Activated CD4-positive, CD25-positive, alpha-beta regulatory T cell treated with anti-CD3 and anti-CD28 coated beads, Interleukin-2, amount 50 U/mL, for 16 hours (primary cell): ENCODE measurements at places on chromosomes 11 and 22.

DNA sequence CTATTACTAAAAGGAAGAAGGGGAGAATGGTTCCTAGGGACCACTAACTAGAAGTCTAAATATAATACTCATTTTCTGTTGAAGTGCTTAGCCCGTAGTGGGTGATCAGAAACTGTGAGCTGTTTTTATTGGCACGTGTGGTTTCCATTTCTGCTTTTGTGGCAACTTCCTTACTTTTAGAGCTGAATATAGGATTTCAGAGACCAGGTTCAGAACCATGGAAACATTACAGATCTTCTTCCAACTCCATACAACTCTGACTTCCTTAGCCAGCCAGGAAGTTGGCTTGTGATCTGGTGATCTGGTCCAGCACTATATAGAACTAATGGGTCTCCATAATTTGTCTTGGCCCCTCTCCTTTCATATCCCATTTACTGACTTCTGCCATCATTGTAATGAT lies 2.6 kb upstream of the ME3 start:
- DNase-seq = no peak

GRCh38 chr11:74504100-74504691 lies 10.7 kb upstream of the LIPT2 start:
- DNase-seq = no peak

DNA sequence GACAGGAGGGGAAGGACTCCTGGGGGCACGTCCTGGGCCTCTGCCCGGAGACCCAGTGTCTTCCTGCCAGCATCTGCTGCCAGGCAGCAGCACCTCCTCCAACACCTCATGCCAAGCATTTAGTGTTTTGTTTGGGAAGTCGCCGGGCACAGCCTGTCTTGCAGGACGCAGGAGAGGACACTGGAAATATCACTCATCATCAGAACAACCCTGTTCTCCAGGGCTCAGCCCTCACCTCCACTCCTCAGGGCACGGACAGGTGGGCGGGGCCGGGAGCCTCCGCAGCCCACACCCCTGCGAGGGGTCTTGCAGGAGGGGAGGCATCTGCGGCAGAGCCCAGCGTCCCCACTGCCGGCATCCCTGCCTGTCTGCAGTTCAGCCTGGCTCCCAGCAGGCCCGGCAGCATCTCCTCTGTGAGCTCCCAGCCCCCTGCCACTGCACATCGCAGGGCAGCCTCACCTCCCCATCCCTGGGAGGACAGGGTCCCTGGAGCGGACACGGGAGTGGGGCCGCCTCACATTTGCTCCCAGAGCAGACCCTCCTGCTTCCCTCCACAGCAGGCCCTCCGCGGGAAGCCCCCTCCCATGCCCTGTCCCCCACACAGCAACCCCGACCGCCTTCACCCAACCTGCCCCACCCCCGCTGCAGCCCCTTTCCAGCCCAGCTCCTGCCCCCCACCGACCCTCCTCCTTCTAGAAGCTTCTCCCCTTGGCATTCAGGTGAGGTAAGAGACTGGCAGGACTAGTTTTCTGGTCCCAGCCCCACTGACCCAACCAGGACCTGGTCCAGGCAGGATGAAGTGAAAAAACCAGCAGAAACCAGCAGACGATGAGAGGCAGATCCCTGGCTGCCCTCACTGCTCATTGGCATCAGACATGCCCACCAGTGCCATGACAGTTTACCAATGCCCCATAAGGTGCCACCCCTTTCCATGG lies 72.7 kb downstream of the BRD1 start:
- DNase-seq = no peak

- DNase-seq = no peak
These were observed 13.7 kb upstream of the TOP3B start for GRCh38 chr22:21996175-21996720.

DNA sequence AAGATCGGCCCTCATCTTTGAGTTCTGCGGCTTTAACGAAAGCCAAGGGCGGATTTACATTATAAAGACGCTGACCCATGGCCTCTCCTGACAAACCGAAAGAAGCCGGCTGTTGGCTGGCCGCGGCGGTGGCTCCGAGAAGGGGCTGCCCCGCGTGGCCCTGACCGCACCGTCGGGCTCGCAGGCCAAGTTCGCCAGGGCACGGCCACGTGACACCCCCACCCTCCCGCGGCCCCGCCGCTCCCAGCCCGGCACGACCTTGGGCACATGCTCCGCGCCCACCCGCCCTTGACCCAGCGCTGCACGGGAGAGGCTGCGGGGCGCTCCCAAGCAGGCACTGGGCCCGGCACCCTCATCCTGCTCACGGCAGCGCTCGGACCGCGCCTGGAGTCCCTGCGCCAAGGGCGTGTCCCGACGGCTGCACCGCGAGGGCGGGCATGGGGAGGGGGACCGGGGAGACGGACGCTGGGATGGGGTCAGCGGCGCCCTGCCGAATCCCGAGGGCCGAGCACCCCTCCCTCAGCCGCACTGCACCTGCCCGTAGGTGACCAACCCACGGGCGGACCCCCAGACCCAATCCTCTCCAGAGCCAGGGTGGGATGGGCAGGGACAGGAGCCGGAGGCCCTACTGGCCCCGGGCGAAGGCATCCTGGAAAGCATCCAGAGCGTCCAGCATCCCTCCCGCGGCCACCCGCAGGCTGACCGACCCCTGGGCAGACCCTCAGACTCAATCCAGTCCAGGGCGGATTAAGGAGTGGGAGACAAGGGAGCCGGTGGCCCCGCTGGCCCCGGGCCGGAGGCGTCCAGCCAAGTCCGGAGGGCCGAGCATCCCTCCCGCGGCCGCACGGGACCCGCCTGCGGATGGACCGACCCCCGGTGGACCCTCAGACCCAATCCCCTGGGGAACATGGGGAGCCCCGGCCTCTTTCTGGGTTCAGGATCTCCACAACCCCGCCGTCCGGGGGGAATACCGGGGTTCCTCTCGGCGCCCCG lies 759 bp downstream of the CPT1A start:
- no peak for DNase-seq

GRCh38 chr11:16603890-16604793 lies 134.3 kb upstream of the C11orf58 start:
- no peak for DNase-seq

- DNase-seq = no peak
These were observed 75.4 kb downstream of the ZBTB16 start for GRCh38 chr11:114134870-114135269.

GRCh38 chr11:64877390-64878222 lies 815 bp downstream of the EHD1 start:
- no peak for DNase-seq

DNA sequence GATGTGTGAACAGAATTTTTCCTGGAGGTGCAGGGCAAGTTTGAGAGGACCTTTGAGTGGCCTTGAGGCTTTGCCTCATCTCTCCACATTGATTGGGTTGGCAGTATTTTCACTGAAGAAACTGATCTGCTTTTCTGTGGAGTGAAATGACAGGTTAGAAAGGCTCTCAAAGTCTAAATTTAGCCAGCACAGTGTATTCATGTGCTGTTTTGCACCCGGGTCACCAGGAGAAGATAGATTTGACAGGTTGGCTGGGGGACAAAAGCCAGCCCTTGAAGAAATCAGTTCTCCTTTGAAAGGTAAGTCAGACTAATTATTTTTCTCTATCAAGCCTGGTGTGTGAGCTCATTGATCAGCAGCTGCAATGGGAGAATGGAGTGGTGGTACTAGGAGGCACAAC lies 152.9 kb downstream of the DBX1 start:
- DNase-seq = no peak

- DNase-seq = no peak
These were observed 50.3 kb upstream of the SORL1-AS1 start for GRCh38 chr11:121503051-121503450.

DNA sequence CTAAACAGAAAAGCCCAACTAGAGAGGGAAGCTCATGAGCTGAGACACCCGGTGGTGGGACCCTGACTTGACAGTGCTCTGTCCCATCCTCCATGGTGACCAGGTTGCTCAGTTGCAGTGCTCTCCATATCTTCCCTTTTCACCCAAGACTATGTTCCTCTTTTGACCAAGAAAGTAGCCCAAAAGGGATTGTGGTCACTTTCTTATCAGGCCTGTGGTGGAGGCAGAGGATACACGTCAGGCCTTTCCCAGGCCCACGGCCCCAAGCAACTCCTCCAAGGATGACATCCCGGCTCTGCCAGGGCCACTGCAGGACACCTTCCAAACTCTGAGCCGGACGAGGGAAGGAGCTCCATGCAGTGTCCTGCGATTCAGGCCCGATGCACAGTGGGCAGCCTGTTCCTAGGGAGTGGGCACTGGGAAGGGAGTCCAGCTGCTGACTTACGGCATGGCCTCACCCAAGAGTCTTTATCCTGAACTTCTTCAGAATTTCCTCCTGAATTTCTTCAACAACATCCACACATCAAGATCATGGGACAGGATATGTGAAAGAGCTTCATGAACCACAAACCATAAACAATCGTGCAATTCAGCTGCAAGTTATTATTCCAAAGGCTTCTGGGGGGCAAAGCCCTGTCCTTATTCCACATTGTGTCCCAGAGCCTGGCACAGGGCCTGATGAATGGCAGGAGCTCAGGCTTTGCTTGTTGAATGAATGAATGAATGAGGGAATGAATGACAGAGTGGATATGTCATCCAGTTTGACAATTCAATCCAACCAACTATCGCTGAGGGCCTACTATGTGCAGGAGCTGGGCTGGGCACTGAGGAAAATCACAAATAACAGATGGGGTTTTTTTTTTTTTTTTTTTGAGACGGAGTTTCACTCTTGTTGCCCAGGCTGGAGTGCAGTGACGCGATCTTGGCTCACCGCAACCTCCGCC lies 36.0 kb upstream of the MYH9 start:
- DNase-seq = no peak

- DNase-seq = no peak
These were observed 37.8 kb downstream of the OSBP2 start for GRCh38 chr22:30732426-30732825.

GRCh38 chr22:44379817-44380755 lies 67.3 kb upstream of the SHISAL1 start:
- DNase-seq = no peak

DNA sequence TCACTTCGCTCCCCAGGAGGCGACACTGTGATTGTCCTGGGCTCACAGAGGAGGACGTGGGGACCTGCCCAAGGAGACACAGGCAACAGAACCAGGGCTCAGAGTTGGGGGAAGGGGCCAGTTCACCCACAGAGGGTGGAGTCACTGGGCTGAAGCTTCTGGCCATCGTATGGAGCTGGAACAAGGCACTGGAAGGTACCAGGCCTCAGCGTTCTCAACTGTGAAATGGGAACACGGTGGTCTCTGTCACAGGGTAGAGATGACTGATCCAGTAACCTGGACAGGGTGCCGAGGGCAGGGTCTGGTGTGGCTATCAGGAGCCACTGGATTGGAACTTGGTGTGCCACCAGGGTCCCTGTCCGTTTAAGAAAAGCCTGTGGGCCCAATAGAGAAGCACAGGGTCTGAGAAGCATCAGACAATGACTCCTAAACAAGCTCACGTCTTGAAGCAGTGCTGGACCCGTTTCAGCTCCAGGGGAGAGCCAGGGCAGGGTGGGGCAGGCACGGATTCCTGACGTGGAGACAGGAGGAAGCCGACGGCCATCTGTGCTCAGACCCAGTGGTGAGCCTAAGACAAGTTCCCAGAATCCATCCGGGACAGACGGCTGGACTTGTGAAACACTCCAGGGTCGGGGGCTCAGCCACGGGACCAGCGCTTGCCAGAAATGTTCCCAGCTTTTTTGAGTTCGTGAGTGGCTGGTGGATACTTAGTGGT lies 25.0 kb upstream of the KCNQ1OT1 start:
- DNase-seq = no peak

GRCh38 chr11:12693479-12694182 lies 19.4 kb downstream of the TEAD1 start:
- DNase-seq = no peak

DNA sequence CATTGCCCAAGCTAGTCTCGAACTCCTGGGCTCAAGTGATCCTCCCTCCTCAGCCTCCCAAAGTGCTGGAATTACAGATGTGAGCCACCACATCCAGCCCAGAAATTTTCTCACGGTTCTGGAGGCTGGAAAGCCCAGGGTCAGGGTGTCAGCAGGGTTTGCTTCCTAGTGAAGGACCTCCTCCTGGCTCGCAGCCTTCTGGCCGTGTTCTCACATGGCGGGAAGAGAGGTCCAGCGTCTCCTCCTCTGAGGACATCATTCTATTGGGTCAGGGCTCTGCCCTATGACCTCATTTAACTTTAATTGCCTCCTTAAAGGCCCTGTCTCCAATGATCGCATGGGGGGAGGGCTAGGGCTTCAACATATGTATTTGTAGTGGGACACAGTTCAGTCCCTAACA lies 38.1 kb downstream of the SDHAF2 start:
- no peak for DNase-seq

- DNase-seq = no peak
These were observed 5.4 kb upstream of the IPO7 start for GRCh38 chr11:9379041-9379440.

- no peak for DNase-seq
These were observed 37.1 kb upstream of the OR8B8 start for GRCh38 chr11:124482362-124483147.

DNA sequence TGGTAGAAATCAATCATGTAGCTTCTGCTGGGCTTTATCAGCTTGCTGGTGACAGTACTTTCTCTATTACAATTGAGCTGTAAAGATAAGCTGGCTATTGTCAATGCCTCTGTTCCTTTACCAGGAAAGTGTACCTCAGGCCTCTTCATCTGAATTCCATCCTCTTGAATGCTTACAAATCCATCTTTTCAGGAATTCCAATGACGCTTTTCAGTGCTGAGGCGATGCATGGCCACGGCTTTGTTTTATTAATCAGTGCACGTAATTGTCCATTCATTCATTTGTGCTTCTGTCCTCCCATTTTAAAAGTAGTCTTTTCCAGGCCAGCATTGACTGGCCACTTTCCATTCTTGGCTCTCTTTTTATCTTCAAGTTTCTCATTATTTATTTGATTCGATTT lies 202.0 kb downstream of the PGR start:
- DNase-seq = no peak

DNA sequence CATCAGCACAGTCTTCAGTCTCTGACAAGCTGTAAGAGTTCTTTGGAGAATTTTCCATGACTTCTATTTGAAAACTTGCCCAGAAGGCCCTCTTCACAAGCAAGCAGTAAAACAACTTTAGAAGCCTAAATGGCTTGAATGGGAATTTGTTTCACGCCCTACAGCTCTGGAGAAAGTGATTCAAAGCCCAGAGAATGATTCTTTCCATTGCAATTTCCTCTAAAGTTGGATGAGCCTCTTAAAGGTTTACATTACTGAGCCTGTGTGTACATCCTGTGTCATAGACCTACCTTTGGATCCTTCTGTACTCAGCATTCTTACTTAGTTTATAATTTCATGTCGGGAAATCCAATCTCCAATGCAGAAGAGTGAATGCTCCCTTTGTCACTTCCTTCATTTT lies 6.8 kb upstream of the OR8B3 start:
- no peak for DNase-seq

GRCh38 chr11:57500515-57500914 lies 15.0 kb downstream of the SLC43A1 start:
- DNase-seq = no peak

- no peak for DNase-seq
These were observed 166.5 kb downstream of the UVRAG start for GRCh38 chr11:75981546-75981945.

- no peak for DNase-seq
These were observed 138.1 kb downstream of the SHANK2 start for GRCh38 chr11:71114124-71114851.

- DNase-seq = no peak
These were observed 261.1 kb downstream of the SBF2 start for GRCh38 chr11:10032935-10033334.
